ENCODE measurements at places on chromosomes 16 and 17.

- no peak for DNase-seq
Observed at GRCh38 chr16:49890876-49891275, 35.0 kb upstream of the ZNF423 start.

DNA sequence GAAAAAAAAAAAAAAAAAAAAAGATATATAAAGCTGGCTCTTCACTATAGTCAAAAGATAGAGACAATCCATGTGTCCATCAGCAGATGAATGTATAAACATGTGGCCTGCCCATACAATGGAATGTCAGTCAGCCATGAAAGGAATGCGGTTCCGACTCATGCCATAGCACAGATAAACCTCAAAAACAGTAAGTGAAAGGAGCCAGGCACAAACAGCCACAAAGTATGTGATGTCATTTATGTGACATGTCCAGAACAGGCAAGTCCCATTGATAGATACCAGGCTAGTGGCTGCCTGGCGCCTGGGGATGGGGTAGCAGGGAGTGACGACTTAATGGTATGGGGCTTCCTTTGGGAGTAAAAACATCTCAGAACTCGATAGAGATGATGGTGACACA lies 155.7 kb downstream of the CMIP start:
- DNase-seq: no peak

DNA sequence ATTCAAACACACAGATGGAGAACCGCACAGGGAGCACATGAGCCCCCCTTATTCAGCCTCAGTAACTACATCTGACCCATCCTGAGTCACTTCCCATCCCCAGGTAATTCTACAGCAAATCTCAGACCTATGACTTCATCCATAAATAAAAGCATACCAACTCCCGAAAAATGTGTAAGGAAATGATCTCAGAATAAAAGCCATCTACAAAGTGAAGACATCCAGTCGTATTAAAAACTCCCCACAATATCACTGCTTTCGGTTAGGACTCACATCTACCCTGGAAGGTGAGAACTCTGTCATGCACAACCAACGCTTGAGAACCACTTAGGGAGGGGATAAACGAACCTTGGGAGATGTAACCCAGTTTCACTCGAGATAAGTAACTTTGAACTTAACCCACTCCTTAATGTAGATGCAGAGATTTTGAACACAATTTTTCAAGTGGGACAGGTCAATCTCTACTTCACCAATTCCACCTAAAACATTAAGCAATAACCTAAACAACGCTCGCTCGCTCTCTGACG lies 1.3 kb downstream of the USP36 start:
- no peak for DNase-seq

- no peak for DNase-seq
Observed at GRCh38 chr16:48426244-48427141, 41.3 kb upstream of the SIAH1 start.

DNA sequence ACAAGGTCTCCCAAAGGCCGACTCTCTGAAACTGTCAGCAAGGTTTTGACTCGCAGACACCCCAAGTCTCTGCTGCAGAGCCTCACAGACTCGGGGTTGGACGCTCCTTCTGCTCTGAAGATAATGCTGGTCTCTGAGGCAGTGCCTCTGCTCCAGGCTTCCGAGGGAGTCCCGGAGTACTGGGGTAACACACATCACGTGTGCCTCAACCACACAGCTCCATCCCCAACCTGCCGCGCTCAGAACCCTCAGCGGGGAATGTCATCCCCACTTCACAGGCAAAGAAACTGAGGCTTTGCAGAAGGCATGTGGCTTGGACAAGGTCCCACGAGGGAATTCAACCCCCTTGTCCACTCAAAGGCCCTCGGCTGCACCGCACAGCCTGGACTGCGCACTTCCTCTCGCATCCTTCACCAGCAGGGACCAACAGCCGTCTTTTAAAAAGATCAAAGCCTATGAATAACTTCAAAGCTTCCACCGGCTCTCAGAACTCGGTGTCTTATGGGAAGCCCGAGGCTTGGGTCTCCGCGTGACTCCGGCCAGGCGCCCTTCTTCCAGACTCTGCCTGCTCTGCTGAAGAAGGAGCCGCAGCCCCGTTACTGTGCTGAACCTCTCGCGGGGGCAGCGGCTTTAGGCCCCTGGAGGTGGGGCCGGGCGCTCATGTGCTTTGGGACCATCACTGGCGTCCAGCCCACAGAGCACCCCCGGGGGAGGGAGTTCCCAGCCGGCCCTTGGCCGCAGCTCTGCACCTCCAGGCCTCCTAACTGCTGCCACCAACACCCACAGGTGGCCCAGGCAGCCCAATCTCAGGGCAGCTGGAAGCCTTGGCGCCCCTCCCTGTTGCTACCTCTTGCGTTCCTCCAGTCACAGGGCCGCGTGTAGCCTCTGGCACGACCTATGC lies 2.2 kb downstream of the TMEM204 start:
- no peak for DNase-seq

DNA sequence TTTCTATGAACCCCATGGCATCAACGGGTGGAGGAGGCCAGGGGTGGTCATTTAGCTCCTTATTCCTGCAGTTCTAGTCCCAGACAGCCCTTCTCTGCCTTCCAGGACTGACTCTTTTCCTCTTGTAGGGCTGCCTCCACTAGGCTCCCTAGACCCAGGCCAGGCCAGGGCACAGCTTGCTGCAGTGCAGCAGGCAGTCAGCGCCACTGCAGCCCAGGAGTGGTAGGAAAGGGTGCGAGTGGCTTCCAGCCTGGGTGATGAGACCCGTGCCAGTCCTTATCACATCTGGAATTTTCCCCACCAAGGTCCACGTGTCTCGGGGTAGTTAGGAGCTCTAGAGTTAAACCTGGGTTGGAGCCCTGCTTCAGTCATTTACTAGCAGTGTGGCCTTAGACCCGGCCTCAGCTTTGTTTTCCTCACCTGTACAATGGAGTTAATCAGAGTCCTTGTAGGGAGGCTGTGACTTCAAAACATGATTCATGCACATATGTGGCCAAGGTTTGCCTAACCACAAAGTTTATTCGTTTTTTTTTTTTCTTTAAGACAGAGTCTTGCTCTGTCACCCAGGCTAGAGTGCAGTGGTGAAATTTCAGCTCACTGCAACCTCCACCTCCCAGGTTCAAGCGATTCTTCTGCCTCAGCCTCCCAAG lies 4.7 kb downstream of the SLC5A11 start:
- DNase-seq: no peak

GRCh38 chr16:10490141-10490540 lies 90.3 kb downstream of the EMP2 start:
- no peak for DNase-seq

DNA sequence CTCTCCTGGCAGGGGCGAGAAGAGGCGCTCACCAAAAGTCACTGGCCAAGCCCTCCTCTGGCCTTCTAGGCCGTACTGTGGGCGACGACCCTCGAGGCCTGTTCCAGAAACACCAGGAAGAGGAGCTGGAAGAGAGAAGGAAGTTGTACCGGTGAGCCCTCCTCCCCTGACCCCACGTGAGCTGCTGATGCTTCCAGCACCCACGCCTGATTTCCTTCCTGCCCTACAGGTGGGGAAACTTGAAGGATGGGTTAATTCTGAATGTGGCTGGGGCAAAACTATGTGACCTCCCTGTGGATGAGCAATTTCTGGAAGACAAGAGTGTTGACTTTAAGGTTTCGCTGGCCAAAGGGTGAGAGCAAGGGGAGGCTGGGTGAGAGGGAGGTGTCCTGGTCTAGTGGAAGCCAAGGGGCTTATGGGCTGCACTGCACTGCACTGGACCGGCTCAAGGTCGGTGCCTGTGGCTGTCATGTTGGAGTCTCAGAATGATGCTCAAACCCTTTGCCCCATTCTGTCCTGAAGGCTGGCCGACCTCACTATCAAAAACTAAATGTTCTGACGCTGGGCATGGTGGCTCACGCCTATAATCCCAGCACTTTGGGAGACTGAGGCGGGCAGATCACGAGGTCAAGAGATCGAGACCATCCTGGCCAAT lies 6.2 kb downstream of the C17orf100 start:
- no peak for DNase-seq

- DNase-seq: no peak
Observed at GRCh38 chr16:51888016-51888415, 658.9 kb downstream of the TOX3 start.

- DNase-seq: no peak
Observed at GRCh38 chr17:78888941-78889518, 14.0 kb downstream of the CEP295NL start.

DNA sequence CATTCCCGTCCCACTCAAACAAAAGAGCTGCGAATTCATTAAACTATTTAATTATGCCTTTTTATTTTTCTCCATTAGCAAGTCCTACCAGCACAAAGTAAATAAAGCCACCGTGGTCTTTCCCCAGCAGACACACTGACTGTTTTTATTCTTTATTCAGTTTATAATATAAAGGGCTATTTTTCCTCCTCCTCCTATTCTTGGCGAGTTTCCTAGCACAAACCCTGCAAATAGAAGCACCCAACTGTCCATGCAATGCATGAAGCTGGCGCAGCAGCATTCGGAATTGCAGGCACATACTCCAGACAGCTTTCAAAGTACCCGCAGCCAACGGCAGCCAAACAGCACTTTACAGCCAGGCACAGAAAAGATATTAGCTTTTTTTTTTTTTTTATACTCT lies 583.4 kb upstream of the PSMD7 start:
- no peak for DNase-seq

- no peak for DNase-seq
Observed at GRCh38 chr17:29655323-29655722, 32.6 kb upstream of the CORO6 start.

- no peak for DNase-seq
Observed at GRCh38 chr17:40554646-40555295, 10.5 kb downstream of the CCR7 start.

- no peak for DNase-seq
Observed at GRCh38 chr17:349666-350065, 2.9 kb downstream of the RPH3AL start.

DNA sequence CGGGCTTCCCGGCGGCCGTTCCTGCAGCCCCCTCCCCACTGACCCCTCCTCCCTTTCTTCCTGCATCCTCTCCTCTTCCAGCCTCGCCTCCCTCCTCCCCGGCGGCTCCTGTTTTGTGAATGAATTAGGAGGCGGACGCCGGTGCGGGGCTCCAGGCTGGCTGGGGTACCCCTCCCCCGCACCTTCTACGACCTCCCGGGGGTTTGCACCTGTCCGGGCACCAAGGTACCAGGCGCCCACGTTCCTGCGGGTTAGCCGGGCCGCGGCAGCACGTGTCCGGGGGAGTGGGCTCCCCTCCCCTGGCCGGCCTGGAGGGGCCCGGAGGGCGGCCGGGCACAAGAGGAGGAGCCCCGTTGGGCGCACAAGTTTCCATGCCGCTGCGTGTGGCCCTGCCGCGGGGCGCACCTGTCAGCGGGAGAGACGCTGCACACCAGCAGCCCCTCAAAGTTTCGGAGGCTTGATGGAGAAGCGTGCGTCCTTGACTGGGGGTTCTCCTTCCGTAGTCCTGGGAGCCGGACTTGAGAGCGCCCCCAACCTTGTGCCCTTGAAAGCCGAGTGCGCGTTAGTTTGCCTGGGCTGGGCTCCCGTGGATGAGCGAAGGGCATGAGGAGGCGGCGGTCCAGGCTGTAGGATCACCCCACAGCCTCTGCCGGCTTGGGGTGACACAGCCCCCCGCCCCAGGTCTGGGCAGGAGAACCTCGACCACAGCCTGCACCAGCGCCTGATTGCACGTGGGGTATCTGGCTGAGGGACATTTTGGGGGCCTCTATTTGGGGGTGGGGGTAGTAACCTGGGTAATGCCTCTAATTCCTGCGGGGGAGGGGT lies 1.2 kb downstream of the HAS3 start:
- DNase-seq: no peak

- no peak for DNase-seq
Observed at GRCh38 chr17:45430006-45430737, 2.5 kb downstream of the ARHGAP27 start.

DNA sequence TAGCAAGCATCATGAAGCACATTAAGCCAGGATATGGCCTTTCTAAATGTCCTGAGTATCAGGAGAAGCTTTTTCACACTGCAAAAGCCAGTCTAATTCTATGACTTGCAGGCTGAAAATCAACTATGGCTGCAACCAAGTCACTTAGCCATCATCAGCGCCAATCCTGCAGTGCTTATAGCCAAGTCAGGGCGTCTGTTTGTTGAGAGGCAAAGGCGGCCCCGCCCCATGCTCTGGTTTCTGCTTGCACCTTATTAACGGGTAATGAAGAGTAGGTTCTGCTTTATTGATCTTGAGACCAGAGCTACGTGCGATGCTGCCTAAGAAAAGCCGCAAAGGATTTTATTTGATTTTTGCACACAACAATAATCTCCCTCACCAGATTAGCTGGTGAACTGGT lies 88.4 kb downstream of the CDH13 start:
- no peak for DNase-seq

DNA sequence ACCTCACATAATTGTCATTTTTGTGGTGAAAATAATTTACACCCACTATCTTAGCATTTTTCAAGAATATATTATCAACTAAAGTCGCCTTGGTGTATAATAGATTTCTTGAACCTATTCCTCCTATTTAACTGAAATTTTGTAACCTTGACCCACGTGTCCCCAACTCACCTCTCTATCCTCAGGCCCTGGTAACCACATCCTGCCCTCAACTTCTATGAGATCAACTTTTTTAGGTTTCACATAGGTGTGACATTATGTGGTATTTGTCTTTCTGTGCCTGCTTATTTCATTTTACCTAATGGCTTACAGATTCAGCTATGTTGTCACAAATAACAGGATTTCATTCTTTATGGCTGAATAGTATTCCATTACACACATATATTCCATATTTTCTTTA lies 73.0 kb upstream of the CNTNAP4 start:
- no peak for DNase-seq

DNA sequence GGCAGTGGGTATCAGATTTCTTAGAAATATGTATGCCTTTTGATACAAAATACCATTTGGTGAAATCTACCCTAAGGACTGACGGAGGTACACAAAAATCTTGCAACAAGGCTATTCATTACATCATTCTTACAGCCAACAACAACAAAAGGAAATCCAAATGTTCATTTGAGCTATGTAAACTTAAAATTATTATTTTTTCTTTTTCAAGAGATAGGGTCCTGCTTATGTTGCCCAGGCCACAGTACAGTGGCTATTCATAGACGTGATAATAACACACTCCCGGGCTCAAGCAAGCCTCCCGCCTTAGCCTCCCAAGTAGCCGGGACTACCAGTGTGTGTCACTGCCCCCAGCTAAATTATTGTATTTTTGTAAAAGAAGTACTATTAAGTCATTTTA lies 9.0 kb downstream of the SRR start:
- DNase-seq: no peak

- DNase-seq: no peak
Observed at GRCh38 chr17:63826468-63827001, 696 bp upstream of the PSMC5 start.

- no peak for DNase-seq
Observed at GRCh38 chr17:40958086-40958953, 8.4 kb downstream of the KRT39 start.

DNA sequence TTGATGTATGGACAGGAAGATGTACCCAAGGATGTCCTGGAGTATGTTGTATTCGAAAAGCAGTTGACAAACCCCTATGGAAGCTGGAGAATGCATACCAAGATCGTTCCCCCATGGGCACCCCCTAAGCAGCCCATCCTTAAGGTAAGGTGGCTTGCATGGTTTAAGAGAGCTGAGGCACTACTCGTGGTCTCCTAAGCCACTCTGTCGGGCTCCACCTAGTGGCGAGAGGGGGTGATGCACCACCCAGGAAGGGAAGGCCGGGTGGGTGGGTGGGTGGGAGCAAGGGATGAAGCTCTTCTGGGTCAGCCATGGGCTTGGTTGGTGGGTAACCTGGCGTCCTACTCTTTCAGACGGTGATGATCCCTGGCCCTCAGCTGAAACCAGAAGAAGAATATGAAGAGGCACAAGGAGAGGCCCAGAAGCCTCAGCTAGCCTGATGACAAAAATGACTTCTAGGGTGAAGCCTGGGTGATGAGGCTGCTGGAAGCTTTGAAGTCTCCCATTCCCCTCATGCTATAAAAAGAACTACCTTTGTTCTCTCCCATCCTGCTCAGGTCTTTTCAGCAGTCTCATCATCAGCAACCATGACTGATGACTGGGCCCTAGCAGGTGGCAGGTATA lies 21.5 kb downstream of the GPR179 start:
- DNase-seq: peak; percentile 56

Measured in omental fat pad (tissue), 4 donors.